Activated CD4-positive, alpha-beta T cell treated with anti-CD3 and anti-CD28 coated beads for 36 hours (primary cell): ENCODE measurements at places on chromosomes 3 and 15.

- no peak for DNase-seq
These were observed 104.5 kb upstream of the SLCO2A1 start for GRCh38 chr3:134134240-134134639.

- no peak for DNase-seq
These were observed 1043.8 kb downstream of the OTOL1 start for GRCh38 chr3:162540421-162540820.

DNA sequence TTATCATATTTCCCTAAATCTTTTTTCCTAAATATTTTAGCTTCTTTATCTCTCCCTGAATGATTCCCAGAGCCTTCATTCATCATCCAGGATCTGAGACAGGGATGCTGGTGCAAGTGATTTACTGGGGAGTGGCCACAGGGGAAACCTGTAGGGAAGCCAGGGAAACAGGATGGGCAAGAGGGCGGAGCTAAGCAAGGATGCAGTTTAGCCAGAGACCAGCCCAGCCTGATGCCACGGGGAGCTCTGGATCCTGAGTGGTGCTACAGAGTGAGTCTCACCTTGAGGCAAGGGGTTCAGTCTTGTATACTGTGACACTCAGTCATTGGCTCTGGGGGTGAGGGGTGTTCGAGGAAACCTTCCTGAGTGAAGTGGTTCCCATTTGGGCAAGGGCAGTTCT is 39.7 kb upstream of the LRRFIP2 start:
- no peak for DNase-seq

DNA sequence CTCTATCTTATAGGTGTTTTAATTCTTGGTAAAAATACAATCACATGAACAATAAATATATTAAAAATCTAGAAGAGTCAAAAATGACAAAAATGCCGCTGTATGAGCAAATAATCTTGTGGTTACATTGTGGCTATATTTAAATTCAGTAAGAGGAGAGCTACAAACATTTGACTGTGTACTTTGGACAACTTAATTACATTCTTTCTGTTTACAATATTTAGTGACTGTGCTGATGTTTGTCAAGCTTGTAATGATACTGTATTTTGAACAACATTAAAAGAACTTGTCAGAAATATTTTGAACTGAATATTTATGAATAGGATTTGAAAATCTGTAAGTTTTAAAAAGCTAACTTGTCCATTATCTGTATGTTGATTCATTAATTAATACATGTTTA is 598.3 kb downstream of the SI start:
- no peak for DNase-seq

DNA sequence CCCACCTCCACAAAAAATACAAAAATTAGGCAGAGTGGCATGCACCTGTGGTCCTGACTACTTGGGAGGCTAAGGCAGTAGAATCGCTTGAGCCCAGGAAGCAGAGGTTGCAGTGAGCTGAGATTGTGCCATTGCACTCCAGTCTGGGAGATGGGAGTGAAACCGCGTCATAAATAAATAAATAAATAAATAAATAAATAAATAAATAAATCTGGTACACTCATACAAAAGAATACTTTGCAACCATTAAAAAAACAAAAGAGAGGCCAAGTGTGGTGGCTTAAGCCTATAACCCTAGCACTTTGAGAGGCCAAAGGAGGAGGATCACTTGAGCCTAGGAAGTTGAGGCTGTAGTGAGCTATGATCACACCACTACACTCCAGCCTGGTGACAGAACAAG is 28.0 kb downstream of the MESP1 start:
- no peak for DNase-seq

GRCh38 chr3:149299938-149300801 is 33.3 kb downstream of the TM4SF18 start:
- DNase-seq, result no peak

DNA sequence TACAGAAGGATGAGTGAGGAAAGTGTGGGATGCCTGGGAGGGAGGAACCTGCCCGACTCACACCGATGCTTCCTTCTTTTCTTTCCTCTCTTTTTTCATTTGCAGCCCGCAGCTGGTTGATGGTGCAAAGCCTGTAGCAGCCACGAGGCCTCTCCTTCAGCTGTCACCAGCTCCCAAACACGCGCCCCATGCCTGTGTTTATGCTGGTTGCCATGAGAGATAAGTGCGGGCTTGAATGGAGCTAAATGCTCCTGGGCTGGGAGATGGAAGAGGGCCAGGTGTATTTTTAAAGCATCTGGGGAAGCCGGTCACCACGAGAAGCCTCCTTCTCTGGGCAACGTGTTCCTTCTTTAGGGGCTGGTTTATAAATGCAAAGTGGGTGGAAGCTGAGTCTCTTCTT is 9.3 kb downstream of the COLQ start:
- DNase-seq, result no peak

DNA sequence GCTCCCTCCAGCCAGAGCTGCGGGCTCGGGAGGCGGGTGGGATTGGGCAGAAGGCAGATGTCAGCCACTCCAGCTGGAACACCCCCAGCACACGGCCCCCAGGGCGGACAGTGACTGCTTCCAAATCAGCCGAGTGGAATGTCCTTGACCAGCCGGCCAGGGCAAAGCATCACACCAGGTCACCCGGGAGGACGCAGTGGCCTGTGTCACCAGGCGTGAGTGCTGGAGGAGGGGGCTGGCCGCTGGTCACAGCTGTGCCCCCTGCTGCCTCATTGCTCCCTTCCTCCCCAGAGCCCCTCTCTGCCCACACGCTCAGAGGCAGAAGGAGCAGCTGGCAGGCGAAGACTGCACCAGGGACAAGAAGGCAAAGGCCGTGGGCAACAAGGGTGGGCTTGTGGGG is 33.5 kb downstream of the NTRK3 start:
- no peak for DNase-seq

DNA sequence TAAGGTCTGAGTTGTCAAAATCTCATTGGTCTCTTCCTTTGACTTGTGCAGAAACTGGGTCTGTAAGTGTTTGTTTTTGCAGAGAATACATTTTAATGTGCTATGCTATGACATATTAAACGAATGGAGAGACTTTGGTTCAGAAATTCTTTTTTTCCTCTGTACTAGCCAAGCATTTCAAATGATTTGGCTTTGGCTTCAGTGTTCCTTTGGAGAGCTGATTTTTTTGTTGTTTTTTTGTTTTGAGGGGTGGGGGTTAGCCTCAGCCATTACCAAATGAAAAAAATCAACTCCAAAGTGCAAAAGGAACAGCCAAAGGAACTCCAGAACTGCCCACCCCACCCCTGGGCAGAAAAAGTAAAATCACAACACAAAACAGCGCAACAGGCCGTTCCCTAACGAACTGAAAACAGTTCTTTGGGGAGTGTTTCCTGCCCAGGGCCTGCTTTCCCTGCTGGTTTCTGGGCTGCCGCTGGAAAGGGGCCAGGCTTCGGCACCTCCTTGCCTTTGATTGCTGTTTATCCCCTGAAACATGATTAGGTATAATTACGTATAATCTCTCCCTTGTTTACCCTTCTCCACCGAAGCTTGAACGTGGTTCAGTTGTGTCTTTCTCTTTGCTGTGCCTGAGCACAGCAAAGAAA is 57.6 kb upstream of the NEO1 start:
- DNase-seq, result no peak

DNA sequence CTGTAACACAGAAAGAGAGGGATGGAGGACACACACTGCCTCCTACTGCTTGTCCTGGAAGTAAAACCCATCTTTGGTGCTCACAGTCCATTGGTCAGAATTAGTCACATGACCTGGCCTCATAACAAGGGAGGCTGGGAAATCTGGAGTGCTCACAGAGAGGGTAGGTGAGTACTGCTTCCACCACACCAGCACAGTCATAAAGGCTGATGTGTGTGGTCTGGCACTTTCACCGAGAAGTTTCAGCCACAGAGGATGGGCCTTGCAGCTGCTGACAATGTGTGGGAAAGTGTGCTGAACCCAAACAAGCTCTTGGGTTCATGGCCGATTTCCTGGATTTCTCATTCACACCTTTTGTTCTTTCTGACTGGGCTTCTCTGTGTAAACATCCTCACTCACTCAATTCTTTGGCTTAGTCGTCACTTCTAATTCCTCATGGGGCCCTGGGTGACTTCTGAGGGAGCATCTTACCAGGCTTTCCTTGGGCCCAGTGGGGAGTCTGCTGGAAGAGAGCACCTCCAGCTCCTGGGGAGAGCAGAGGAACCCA is 100.7 kb downstream of the ASB7 start:
- DNase-seq, result peak; percentile 80
